ENCODE measurements at places on chromosomes 7 and 10.

GRCh38 chr7:64320547-64321513, 7.1 kb downstream of the ZNF736 start:
- no peak for DNase-seq

DNA sequence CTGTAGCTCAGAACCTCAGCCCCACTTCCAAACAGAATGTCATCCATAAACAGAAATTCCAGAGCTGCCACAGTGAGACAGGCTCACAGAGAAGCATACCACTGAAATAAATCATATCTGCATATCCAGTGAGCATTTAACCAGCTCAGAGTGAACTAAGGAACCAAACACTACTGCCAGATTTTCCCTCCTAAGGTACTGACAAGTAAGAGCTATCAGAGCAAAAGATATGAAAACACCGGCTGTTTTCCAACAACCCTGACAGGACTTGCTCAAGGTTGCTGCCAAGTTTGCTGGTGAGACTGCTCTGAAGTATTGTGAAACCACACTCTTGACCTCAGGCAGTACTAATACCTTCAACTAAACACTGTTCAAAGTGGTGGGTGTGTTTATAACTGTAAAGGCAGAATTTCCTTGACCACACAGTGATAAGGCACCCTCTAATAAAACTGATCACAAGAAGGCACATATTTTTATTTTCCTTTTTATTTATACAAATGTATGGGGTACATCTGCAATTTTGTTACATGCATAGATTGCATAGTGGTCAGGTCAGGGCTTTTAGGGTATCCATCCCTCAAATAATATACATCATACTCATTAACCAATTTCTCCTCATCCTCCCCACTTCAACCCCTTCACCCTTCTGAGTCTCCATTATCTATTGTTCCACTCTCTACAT, 18.3 kb downstream of the SGMS1 start:
- DNase-seq, result no peak

- DNase-seq, result peak; percentile 87
Measured at GRCh38 chr10:103678178-103678526, 177.2 kb downstream of the SH3PXD2A start.

- DNase-seq, result no peak
Measured at GRCh38 chr7:102252366-102252982, 34.2 kb upstream of the SH2B2 start.

DNA sequence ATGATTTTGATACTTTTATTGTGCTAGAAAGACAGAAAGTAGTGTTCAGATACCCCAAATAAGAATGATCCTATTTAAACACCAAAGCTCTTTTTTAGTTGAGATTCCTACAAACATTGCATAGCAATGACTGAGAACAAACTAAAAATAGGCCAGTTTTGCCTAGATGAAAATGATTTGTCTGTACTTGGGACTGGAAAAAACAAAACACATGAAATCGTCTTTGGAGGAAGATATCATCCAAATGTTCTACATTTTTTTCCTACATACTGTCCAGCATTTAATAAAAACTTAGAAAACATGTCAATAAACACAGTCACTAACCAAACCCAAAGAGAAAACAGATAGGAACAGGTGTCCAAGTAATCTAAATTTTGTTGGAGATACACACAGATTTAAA, 111.6 kb upstream of the MEOX2 start:
- no peak for DNase-seq

- DNase-seq, result no peak
Measured at GRCh38 chr10:117865945-117866344, 180.8 kb downstream of the RAB11FIP2 start.

GRCh38 chr10:4344492-4344994, 481.5 kb upstream of the AKR1E2 start:
- peak; percentile 88 for DNase-seq

GRCh38 chr10:88062385-88062784, 199.0 kb downstream of the PTEN start:
- DNase-seq, result no peak

DNA sequence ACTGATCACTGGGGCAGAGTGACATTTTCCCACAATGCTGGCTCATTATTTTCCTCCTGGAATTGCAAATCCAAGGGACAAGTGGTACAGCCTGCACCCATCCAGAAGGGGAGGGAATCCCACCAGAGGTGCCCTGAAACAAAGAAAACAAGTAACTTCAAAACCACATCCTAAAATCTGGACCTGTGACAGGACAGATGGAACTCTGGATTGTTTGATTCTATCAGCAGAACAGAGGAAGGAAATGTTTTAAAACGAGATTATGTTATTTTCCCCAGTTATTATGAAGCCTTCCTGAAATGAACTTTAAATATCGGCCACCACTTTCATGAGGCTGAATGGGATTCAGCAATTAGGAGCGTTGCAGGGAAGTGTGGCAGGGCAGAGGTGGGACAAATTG, 62.2 kb upstream of the ECHDC3 start:
- no peak for DNase-seq

DNA sequence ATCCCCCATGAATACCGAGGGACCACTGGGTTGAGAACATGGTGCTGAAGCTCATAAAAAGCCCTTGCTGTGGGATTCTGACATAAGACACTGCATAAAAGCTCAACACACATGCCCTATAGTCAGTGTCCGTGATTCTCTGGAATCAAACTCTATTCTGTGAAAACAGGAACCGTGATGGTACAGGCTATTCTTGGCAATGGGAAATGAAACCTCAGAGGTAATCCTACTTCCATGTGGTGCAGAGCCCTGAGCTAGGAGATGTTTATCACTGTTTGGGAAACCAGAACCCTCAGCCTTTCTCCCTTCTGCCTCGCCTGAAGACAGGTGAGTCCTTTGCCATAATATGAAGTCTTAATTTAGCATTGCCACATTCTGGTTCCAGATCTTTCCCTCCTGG, 80.8 kb upstream of the PRSS1 start:
- no peak for DNase-seq

GRCh38 chr10:1308962-1309616, 252.9 kb downstream of the WDR37 start:
- no peak for DNase-seq

- DNase-seq, result no peak
Measured at GRCh38 chr7:29843726-29844125, 37.4 kb downstream of the WIPF3 start.

DNA sequence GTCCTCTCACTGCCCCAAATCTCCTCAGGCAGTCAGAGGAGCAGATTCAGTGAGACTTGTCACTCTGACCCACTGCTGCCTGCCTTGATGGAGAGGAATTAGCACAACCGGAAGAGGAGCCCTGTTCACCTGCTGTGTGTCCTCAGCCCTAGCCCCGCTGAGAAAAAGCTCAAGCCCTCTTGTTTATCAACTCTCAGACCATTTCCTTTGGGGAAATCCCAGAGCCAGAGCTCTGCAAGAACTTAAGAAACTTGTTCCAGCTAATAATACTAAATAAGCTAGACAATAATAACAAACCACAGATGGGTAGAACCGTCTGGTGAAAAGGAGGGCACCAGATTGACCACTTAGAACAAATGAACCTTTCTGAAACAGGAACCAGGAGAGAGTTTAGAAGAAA, 37.7 kb upstream of the ITGB1 start:
- DNase-seq, result no peak

DNA sequence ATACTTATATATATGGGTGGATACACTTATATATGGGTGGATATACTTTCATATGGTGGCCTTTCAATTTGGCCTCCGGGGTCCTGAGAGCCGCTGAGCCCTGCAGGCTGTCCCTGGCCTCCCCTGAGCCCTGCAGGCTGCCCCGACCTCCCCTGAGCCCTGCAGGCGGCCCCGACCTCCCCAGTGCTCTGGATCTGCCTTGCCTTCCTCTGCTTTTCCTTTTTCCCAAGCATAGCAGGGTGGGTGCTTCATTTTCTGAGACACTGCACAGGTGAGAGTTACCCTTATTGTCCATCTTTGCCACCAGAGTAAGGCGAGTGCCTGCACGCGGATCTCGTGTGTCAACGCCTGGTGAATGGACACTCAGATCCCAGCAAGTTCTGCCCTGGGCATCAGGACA, 106.6 kb downstream of the VIPR2 start:
- DNase-seq, result no peak

DNA sequence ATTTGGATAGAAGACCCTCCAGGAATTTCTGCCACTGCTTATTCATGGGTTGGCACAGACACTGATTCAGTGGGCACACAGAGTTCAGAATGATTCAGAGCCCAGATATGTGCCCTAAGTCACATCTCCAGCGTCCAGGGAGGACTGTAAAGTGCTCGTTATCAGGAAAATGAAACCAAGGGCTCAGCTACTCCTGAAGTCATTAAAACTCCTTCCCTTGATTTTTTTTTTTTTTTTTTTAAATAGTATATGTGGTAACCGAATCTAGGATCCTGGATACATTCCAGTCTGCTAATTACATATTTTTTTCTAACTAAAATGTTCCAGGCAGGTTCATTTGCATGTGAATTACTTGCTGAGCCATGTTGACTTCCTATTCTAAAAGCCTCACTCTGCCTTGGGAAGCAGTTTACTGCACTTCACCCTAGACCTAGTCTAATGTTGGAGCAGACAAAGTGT, 34.7 kb downstream of the MET start:
- DNase-seq, result no peak
